Stimulated activated CD8-positive, alpha-beta memory T cell treated with anti-CD3 and anti-CD28 coated beads, Interleukin-15, amount 100 ng/mL, for 48 hours (primary cell): ENCODE measurements at places on chromosomes 6 and 20.

GRCh38 chr20:16083639-16084280 is 489.5 kb downstream of the KIF16B start:
- DNase-seq, result no peak

GRCh38 chr6:90192857-90193256 is 103.8 kb downstream of the BACH2 start:
- DNase-seq, result no peak

DNA sequence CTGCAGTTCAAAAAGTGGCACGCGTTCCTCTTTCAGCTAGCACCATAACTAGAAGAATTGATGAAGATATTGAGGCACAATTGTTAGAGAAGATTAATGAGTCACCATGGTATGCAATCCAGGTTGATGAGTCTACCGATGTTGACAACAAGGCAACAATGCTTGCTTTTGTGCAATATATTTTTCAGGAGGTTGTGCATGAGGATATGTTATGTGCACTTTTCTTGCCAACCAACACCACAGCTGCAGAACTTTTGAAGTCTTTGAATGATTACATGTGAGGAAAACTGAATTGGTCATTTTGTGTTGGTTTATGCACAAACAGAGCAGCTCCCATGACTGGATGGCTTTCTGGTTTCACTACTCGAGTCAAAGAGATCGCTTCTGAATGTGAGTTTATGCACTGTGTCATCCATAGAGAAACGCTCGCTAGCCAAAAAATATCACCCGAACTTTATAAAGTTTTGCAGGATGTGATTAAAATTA is 129.3 kb upstream of the SLC24A3 start:
- no peak for DNase-seq

GRCh38 chr6:137427656-137428290 is 66.4 kb downstream of the OLIG3 start:
- no peak for DNase-seq

DNA sequence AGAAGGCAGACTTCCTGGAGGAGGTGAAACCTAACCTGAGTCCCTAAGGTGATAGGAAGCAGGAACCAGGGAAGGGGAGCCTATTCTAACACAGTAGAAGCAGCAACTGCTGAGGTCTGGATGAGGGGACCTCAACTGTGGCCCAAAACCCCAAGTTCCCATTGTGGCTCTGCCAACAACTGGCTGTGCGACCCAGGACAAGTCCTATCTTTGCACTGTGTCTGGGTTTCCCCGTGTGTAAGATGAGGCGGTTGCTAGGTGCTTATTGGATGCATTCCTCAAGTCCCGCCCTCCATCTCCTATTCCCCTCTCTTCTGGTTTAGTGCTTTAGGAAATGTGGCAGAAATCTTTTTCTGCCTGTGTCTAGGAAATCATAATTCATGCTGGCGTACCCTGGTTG is 52.2 kb upstream of the TTPAL start:
- no peak for DNase-seq

- DNase-seq, result peak; percentile 36
Measured at GRCh38 chr6:5302220-5302946, 41.1 kb downstream of the FARS2 start.

DNA sequence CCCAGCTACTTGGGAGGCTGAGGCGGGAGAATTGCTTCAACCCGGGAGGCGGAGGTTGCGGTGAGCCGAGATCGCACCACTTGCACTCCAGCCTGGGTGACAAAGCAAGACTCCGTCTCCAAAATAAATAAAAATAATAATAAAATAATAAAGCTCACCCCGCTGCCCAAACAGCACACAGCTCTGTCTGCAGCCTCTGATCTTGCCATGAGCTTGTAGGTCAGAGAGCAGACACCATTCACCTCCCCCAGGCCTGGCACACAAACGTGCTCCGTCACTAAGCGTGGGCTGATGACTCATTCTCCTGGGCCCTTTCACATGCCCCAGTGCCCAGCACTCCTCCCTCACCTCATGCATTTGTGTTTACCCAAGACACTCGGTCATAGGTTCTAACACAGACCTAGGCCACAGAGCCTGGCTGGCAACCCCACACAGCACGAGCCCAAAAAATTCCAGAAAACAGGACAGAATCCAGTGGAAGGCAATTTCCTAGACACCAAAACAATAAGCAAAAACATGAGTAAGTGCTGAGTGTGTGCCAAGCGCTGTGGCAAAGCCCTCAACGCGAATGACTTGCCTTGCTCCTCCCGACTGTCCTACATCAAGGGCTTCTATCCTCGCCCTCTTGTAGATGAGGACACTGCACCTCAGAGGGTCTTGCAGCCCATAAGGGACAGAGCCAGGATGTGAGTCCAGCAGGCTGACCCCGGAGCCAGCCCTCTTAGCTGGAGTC is 18.0 kb downstream of the ATP9A start:
- DNase-seq, result no peak

- no peak for DNase-seq
Measured at GRCh38 chr6:109381061-109381746, 1.1 kb downstream of the CD164 start.

DNA sequence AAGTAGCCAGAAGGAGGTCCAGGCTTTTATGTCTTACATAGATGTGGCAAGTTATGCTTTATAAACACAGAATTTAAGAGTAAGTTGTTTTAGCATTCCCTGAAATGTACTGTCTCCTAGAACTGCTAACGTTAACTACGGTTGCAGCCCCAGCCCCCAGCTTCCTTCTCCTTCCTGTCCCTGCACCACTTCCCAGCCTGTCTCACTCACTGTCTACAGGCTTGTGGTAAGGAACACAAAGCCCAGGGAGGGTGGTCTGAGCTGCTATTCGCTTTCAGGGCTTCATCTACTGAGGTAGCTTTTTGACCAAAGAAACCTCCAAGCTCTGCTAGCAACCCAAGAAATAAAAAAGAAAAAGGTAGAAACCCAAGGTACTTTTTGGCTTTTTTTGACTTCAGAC is 35.9 kb downstream of the PCSK2 start:
- no peak for DNase-seq

GRCh38 chr6:36755435-36756348 is 58.1 kb downstream of the RAB44 start:
- DNase-seq, result peak; percentile 69

GRCh38 chr6:25035174-25035511 is 99.4 kb upstream of the RIPOR2 start:
- no peak for DNase-seq

- no peak for DNase-seq
Measured at GRCh38 chr20:48060841-48061720, 275.8 kb upstream of the SULF2 start.

DNA sequence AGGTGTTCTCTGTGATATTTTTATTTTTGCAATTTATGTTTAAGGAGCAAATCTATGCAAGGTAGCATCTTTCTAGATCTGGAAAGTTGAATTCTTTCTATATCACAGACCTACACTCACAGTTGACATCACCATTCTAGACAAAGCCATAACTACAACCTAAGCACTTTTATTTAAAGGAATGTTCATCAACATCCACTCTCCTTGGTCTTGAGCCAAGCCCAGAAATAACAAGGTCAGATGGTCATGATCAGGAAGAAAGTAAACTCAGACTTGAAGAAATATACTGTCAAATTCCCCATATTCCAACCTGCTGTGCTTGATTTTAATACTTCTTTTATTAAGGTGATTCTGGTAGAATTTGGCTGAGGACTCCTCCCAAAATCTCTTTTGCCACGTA is 32.2 kb downstream of the MMUT start:
- DNase-seq, result no peak

DNA sequence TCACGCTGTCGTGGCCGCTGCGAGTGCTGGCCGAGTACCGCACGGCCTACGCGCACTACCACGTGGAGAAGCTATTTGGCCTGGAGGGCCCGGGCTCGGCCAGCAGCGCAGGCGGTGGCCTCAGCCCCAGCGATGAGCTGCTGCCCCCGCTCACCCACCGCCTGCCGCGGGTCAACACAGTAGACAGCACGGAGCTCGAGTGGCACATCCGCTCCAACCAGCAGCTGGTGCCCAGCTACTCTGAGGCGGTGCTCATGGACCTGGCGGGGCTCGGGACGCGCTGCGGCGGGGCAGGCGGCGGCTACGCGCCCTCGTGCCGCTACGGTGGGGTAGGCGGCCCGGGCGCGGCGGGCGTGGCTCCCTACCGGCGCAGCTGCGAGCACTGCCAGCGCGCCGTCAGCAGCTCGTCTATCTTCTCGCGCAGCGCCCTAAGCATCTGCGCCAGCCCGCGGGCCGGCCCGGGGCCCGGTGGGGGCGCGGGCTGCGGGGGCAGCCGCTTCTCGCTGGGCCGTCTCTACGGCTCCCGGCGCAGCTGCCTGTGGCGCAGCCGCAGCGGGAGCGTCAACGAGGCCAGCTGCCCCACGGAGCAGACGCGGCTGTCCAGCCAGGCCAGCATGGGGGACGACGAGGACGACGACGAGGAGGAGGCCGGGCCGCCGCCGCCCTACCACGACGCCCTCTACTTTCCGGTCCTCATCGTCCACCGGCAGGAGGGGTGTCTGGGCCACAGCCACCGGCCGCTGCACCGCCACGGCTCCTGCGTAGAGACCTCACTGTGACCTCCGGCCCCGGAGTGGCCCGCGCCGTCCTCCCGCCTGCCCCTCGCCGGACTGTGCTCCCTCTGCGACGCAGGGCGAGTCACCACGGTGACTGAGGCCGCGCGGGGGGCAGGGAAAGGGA is 5.7 kb downstream of the TMEM151B start:
- DNase-seq, result no peak

GRCh38 chr6:127824061-127824460 is 76.8 kb downstream of the THEMIS start:
- no peak for DNase-seq

- DNase-seq, result no peak
Measured at GRCh38 chr6:113343940-113344339, 513.2 kb upstream of the MARCKS start.

GRCh38 chr6:73817253-73817652 is 121.2 kb downstream of the CD109 start:
- DNase-seq, result no peak

GRCh38 chr20:33810259-33810658 is 889 bp upstream of the CHMP4B start:
- DNase-seq, result no peak

DNA sequence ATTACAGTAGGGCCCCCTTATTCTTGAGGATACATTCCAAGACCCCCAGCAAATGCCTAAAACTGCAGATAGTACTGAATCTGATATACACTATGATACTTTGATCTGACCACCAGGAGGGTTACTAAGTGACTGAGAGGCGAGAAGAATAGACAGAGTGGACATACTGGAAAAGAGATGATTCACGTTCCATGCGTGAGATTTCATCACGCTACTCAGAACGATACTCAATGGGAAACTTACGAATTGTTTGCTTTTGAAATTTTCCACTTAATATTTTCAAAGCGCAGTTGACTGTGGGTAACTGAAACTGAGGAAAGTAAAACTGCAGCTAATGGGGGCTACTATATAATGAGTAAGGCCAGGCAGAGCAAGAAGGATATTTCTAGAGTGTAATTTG is 60.8 kb downstream of the STX11 start:
- DNase-seq, result no peak

DNA sequence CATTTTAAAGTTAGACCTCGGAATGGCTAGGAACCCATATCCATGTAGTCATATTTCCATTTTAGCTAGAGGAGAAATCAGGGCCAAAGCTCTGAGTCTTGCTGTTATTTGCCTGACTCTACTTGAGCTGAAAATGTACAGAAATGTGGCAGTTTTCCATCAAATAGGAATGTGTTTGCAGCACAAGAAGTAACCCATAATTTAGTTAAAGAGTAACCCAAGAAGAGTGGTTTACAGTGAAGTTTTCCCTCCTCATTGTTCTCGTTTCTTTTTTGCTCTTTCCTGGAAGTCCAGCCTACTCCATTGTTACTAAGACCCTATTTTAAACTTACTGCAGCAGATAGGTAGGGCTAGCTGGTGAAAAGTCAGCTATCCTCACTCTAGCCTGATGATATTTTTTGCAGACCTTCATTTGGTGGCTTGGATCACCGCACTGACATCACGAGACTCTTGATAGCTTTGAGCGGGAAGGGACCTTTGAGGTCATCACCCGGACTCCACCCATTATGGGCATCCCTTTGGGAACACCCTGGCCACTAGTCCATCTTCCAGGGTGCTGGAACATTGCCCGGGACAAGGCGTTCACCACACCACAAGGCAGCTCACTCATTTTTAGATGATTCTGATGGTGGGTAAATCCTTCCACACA is 28.0 kb upstream of the ADGRF5 start:
- no peak for DNase-seq

- DNase-seq, result no peak
Measured at GRCh38 chr6:101013612-101014195, 132.6 kb upstream of the ASCC3 start.

DNA sequence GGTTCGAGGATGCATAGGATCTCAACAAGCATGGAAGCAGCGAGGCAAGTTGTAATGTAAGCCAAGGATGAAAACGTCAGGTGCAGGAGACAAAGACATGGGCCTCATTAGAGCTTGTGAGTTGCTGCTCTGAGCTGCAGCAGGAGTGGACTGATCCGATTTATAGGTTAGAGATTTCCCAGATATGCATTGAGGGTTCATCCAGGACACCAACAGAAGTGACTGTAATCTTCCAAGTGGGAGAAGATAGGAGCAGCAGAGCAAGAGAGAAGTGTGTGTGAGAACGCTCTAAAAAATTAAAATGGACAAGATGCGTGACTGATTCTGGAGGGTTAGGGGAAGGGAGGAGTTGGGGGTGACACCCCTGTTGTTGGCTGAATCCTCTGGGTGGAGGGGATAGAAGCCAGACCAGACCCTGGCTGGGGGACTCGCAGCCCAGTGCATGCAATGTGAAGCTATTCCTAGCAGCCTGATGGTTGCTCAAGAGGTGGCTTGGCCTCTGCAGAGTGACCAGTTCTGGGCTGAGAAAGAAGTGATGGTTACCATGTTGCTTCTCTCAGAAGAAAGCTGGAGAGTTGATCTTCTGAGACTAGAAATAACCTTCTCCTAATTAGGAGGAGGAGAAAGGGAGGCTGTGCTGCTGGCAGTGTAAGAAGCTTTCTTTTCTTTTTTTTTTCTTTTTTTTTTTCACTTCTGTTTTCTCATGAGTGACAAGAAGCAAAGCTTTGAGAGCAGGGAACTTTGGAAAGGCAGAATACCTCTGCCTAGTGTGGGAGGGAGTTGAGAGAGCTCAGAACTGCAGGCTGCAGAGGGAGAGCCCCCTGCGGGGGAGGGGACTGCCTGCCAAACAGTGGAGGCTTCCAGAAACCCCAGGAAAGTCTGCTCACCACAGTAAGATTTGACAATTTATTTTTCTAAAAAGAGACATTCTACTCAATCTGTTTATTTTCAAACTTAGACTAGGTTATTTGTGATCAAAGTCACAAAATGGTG is 116.9 kb downstream of the SLX4IP start:
- no peak for DNase-seq

DNA sequence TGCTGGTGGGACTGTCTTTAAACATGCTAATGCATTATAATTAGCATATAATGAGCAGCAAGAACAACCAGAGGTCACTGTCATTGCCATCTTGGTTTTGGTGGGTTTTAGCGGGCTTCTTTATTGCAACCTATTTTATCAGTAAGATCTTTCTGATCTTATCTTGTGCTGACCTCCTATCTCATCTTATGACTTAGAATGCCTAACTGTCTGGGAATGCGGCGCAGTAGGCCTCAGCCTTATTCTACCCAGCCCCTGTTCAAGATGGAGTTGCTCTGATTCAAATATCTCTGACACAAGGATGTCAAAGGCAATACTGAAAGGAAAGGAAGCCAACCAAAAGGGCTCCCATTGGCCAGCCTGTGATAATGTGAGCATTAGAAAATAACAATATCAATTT is 29.8 kb upstream of the SEC63 start:
- DNase-seq, result no peak

- no peak for DNase-seq
Measured at GRCh38 chr20:43936104-43936770, 21.6 kb downstream of the TOX2 start.
